ENCODE measurements at places on chromosomes 6 and 20.

DNA sequence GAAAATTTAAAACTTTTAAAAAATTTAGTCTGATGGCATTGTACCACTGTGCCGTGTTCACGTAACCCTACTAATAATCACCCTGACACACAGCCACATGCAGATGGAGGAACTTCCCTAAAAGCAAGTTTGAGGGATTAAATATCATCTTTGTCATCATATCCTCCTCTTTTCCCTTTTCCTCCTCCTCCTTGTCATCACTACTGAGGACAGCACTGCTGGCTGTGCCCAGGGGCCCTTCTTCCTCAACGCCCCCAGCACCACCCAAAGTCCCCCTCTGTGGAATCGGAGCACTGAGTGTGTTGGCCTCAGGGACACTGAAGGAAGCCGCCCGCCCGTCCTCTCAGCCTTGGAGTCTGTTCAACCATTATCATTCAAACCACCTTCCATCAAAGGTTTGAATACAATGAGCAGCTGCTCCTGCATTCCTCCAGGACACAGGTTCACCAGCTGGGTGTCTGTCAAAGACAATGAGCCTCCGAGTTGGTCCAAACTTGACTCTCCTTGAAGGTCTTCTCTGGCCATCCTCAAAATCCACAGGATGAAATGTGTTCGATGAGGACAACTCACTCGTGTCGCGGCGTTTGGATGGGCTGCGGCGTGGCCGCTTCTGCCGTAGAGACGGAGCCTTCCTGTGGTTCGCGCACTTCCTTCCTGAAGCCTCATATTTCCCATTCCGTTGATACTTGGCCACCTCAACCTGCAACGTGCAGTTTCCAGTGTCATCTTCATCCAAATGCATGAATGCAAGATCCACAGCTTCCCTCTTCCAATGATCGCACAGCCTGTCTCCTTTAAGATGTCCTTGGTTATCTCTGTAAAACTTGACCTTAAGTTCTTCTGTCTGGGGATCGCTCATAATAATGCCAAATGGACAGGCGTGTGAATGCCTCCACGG is 23.3 kb downstream of the NQO2 start:
- H3K27me3 ChIP-seq, result no peaks in the 10 kb centered on the region
- no peak overlapping the region for H3K27ac ChIP-seq
- no peak for DNase-seq

GRCh38 chr20:35463455-35464300 is 8.3 kb downstream of the CEP250 start:
- H3K27ac ChIP-seq, result no peak overlapping the region
- no peaks in the 10 kb centered on the region for H3K27me3 ChIP-seq
- H3K4me3 ChIP-seq, result no peak overlapping the region
- peak; percentile 59 for DNase-seq

GRCh38 chr6:43282636-43283513 is 15.2 kb upstream of the SLC22A7 start:
- H3K36me3 ChIP-seq, result no peaks in the 10 kb centered on the region
- DNase-seq, result no peak
- no peak overlapping the region for H3K4me3 ChIP-seq
- no peak overlapping the region for H3K27ac ChIP-seq
- H3K27me3 ChIP-seq, result peaks cover 59% of the 10 kb centered on the region

DNA sequence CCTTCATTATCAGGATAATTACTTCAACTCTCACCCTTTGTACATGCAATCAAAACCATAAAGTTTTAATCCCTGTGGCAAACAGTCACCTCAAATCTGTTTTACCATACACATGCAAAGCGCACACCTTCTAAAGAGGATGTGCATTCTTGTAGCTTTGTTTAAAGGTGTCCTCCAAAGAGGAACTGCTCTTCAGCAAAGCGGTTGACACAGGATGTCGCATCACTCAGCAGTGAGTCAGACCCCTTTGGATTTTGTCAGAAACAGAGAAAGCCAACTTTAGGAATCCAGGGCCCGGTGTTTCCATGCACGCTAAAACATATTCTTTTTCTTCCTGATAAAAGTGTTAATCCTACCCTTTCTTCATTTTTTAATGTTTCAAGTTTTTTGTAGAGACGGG is 268.3 kb upstream of the ARID1B start:
- no peak overlapping the region for H3K4me3 ChIP-seq
- no peaks in the 10 kb centered on the region for H3K4me1 ChIP-seq
- H3K36me3 ChIP-seq, result no peaks in the 10 kb centered on the region

DNA sequence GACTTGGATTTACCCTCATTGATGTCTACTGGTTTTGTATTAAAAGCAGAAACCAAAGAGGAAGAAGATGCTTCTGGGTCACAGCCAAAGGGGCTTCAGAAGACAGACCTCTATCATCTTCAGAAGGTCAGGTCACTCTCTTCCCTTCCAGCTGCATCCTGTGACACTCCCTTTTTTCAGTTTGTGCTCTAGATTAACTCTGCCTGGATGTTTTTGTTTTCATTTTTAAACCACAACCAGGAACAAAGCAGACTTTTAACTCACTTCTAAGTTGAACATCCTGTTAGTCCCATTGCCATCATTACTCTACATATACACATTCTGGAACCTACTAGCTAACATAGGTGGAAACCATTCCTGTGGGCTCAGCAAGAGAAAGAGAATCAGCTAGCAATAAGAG is 45.2 kb downstream of the AKIRIN2 start:
- no peak overlapping the region for H3K4me3 ChIP-seq
- no peak overlapping the region for H3K27ac ChIP-seq
- no peaks in the 10 kb centered on the region for H3K27me3 ChIP-seq
- DNase-seq, result no peak
- peaks cover 34% of the 10 kb centered on the region for H3K36me3 ChIP-seq
- H3K4me1 ChIP-seq, result peaks cover 6% of the 10 kb centered on the region

DNA sequence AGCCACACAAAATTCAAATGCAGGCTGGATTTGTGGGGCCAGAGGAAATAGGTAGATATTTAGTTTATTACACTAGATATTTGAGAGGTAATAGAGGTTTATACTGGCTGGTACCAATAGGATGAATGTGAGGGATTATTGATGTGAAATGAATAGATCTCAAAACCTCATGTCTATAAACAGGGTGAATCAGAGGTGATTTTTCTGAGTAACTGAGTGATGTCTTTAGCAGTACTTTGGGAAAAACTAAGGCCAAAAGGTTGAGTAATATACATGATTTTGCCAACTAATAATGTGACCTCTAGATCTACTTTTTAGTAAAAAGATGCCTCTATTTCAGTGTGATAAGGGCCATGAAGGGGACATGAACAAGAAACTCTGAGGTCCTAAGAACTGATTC is 86.8 kb downstream of the HAO1 start:
- H3K4me3 ChIP-seq, result no peak overlapping the region
- H3K27ac ChIP-seq, result no peak overlapping the region

DNA sequence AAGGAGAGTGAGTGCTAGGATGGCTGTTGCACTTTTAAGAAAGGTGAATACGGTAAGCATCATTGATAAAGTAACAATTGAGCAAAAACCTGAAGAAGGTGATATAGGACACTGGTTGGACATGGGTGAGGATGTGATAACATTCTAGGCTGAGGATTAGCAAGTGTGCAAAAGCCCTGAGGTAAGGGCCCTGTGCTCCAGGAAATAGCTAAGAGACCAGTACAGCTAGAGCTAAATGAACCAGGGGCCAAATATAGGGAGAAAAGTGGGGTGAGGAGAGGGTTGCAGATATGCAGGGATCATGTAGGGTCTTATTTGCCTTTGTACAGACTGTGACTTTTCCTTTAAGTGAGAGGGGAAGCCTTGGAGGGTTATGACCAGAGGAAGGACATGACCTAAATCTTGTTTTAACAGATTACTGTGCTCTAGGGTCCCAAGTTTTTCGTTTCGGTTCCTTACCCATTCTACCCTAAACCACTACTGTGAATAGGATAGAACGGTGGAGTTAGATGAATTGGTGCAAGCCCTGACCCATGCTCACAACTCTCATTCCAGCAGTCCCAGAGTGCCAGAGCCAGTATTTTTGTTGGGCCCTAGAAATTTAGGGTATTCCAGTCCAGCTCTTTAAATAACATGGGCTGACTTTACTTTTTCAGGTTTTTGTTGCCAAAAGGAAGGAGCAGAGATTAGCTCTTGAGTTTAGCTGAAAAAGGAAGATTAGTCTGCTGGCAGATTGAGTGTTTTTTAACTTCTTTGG is 10.7 kb downstream of the MAPK14 start:
- H3K4me3 ChIP-seq, result no peak overlapping the region
- DNase-seq, result no peak
- H3K36me3 ChIP-seq, result peaks cover under 1% of the 10 kb centered on the region
- peak overlapping the region; percentile 94 for H3K27ac ChIP-seq
- peaks cover 62% of the 10 kb centered on the region for H3K4me1 ChIP-seq

DNA sequence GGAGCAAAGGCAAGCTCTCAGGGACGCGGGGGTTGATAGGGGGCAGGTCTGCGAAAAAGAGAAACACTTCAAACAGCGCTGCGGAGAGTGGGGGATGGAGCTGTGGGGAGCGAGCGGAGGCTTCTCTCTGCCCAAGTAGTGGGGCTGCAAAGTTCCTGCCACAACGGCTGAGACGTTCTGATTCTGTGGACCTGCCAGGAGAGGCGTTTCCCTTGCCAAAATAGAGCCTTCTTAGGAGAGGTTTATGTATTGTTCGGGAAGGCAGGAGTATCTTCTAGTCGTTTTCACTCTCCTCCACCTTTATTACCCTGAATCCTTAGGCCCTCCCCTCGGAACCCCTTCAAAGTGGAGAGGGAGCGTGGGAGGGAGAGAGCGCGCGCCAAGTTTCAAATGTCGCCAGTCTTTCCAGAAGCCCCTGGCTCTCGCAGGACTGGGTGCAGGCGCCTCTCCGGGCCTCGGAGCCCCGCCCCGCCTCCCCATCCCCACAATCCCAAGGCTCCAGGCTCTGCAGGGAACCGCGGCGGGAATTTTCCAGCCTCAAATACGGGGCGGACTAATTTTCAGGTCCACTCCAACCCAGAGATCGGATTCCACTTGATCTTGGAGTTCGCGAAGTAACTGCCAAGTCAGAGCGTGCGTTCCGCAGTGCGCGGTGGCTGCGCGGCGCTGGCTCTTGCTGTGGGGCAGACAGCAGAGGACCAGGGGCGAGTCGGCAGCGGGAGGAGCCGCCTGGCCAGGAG is 10.0 kb upstream of the POU3F2 start:
- DNase-seq, result no peak
- H3K4me1 ChIP-seq, result peaks cover 17% of the 10 kb centered on the region
- peaks cover 97% of the 10 kb centered on the region for H3K27me3 ChIP-seq
- H3K27ac ChIP-seq, result no peak overlapping the region
- H3K4me3 ChIP-seq, result peak overlapping the region; percentile 36

DNA sequence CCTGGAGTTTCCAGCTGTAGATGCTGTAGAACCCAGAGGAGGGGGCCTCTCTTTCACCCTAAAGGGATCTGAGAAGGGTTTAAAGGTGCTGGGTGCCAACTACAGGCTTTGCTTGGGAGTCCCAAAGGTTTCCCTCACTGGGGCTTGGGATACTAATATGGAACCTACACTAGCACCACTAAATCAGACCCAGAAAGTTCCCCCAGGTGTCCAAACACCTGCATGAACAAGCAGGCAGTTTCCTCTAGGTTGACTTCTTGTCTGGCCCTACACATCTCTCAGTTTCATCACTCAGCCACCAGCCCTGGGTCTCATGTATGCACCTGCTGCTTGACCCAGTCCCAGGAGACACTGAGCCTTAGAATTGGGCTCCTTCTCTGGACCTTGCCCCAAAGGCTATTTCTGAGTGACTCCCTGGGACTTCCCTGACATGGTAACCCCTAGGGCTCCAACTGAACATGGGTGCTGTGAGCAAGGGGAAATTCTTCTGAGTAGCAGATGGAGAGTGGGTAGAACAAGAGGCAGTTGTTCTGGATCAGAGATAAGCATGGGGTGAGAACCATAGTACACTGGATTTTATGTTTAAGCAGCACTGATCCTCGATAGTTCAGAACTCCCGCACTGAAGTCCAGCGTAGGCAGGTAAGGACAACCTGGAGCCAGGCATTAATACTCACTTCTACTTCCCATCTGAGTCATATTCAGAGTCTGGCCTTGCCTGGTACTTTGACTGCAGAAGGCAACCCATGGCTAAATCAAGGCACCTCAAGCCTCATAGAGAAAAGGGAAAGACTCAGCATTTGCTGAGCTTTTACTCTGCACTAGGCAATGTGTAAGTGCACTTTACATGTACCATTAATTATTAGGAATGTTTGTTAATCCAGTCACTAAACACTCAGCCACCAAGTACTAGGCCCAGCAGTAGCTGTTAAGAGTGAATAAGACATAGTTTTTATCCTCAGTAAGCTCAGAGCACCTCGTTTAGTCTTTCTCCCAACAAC is 16.8 kb downstream of the BCL2L1 start:
- H3K4me3 ChIP-seq, result no peak overlapping the region
- no peak for DNase-seq
- no peaks in the 10 kb centered on the region for H3K27me3 ChIP-seq
- H3K4me1 ChIP-seq, result peaks cover 16% of the 10 kb centered on the region

GRCh38 chr20:36881888-36882287 is 6.0 kb downstream of the TLDC2 start:
- peaks cover 2% of the 10 kb centered on the region for H3K27me3 ChIP-seq
- no peak overlapping the region for H3K4me3 ChIP-seq
- no peaks in the 10 kb centered on the region for H3K36me3 ChIP-seq
- DNase-seq, result no peak
- H3K4me1 ChIP-seq, result peaks cover 3% of the 10 kb centered on the region
- no peak overlapping the region for H3K27ac ChIP-seq

GRCh38 chr6:105400501-105400900 is 2.4 kb downstream of the PREP start:
- no peak overlapping the region for H3K27ac ChIP-seq
- no peaks in the 10 kb centered on the region for H3K27me3 ChIP-seq
- H3K4me3 ChIP-seq, result no peak overlapping the region
- peaks cover 31% of the 10 kb centered on the region for H3K4me1 ChIP-seq
- DNase-seq, result no peak
- peaks cover 9% of the 10 kb centered on the region for H3K36me3 ChIP-seq

Measured in mesothelial cell of epicardium (in vitro differentiated cells).